ENCODE measurements at places on chromosomes 1 and 21. TPM values are rescaled to one million over a fixed set of nuclear protein-coding genes. Genes with fewer than 3 reads are reported as not detected.

DNA sequence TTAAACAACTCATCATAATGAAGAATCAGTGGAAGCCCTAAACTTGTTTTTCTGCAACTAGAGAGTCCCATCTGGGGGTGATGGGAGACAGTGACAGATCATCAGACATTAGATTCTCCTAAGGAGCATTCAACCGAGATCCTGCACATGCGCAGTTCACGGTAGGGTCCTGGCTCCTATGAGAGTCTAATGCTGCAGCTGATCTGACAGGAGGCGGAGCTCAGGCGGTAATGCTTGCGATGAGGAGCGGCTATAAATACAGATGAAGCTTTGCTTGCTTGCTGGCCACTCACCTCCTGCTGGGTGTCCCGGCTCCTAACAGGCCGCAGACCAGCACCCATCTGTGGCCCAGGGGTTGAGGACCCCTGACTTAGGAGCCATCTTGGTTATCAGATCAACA is 247.2 kb downstream of the FMN2 start:
- H3K36me3 ChIP-seq: no peaks in the 10 kb centered on the region
- H3K27me3 ChIP-seq: no peaks in the 10 kb centered on the region
- H3K4me1 ChIP-seq: no peaks in the 10 kb centered on the region
- H3K4me3 ChIP-seq: no peak overlapping the region
- no peak for DNase-seq

DNA sequence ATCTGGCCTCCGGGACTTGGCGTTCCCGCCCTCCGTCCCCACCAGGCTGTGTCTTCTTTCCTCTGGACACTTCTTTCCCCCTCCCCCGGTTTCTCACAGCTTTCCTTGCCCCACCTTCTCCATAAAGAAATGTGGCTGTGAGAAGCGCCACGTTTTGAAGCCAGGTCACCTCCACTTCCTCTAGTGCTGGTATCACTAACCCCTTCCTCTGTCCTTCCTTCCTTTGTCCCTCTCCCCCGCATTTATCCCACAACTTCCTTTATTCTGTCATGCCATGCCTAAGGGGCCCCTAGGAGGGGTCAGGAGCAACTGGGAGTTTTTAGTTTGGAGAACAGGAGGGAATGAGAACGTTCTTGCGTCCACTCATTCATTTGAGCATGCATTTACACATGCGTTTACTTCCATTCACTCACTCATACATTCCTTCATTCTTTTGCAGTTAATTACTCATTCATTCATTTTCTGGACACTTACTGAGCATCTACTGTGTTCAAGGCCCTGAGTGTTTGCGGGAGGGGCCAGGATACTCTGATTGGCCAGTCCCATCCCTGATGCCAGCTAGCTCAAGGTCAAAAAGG is 5.0 kb upstream of the ACOT11 start:
- peak overlapping the region; percentile 47 for H3K4me3 ChIP-seq
- H3K27me3 ChIP-seq: no peaks in the 10 kb centered on the region
- H3K36me3 ChIP-seq: no peaks in the 10 kb centered on the region
- peak overlapping the region; percentile 75 for H3K27ac ChIP-seq

DNA sequence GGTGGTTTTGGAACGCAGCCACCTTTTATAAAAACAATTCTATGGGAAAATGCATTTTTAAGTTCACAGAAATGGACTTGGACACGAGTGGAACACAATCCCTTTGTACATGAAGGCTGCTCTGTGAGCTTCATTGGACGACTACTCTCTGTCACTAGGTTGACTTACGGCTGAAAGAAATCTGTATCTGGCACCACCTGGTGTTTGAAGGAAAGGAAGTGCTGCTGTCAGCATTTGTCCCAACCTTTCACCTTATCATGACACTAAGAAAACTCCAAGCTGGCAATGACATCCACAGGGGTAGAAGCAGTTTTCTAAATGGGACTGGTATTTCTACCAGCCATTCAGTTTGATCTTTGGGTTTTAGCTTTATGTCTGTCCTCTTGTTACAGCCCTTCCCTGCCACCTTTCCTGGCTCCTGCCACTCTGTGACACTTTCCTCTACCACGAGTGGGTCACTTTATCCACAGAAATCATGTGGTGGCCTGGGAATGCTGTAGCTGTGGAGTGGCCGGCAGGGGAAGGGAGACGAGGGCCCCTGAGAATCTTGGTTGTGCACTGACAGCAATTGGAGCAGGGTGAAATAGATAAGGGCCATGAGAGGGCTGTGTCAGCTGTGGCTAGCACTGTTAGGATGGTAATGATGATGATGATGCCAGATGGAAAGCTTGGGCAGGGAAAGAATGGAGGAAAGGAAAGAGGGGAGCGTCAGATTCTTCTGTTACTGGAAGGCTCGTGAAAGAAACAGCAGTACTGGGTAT is 85.2 kb downstream of the TBX19 start:
- H3K4me1 ChIP-seq: no peaks in the 10 kb centered on the region
- no peaks in the 10 kb centered on the region for H3K36me3 ChIP-seq
- no peak overlapping the region for H3K4me3 ChIP-seq
- DNase-seq: no peak

- H3K4me3 ChIP-seq: no peak overlapping the region
- peaks cover 23% of the 10 kb centered on the region for H3K27me3 ChIP-seq
- no peaks in the 10 kb centered on the region for H3K4me1 ChIP-seq
- no peak overlapping the region for H3K27ac ChIP-seq
- no peaks in the 10 kb centered on the region for H3K36me3 ChIP-seq
These were observed 341.2 kb downstream of the PTPRU start for GRCh38 chr1:29577512-29577911.

- H3K27me3 ChIP-seq: no peaks in the 10 kb centered on the region
- no peak for DNase-seq
- H3K36me3 ChIP-seq: no peaks in the 10 kb centered on the region
- H3K27ac ChIP-seq: no peak overlapping the region
- no peaks in the 10 kb centered on the region for H3K4me1 ChIP-seq
These were observed 72.5 kb downstream of the SYDE2 start for GRCh38 chr1:85128316-85128715.

- H3K4me1 ChIP-seq: peaks cover 6% of the 10 kb centered on the region
- no peaks in the 10 kb centered on the region for H3K27me3 ChIP-seq
- H3K27ac ChIP-seq: no peak overlapping the region
These were observed 55.6 kb downstream of the NKAIN1 start for GRCh38 chr1:31183927-31184554.

DNA sequence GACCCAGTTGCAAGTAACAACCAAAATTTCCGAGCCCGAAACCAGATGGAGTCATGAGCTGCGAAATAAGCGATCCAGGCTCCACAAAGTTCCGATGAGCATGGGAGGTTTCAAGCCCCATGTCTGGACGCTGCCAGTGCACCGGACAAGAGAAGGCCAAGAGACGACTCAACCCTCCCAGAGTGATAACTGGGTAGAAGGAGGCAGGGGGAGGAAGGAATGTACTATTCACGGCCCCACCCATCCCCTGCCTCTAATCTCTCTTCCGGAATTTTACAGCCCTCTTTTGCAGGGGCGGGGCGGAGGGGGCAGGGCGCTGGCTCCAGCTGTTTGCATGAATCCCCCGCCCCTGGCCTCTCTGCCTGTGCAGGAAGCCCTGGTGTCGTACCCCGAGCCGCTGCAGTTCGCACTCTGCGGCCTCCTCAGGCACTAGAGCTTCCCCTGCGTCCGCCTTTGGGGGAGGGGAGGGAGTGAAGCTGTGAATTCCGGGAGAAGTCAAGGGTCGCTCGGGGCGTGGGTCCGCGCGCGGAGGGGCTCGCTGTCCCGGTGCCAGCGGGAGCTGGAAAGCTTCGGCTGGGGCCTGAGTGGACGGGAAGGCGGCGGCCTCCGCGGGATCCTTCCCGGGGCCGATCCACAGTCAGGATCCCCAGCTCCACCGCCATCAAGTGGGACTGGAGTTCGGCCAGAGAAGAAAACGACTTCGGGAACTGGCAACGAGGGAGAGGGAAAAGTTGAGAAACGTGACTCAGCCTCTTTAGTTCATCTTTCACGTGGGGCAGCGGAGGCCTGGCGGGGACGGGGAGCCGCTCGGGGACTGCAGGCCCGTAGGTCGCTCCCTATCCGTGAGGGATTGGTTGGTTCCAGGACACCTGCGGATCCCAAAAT is 6.3 kb upstream of the PTP4A2 start:
- no peaks in the 10 kb centered on the region for H3K36me3 ChIP-seq
- H3K4me3 ChIP-seq: peak overlapping the region; percentile 48
- H3K27ac ChIP-seq: peak overlapping the region; percentile 93
- peak; percentile 54 for DNase-seq
- H3K4me1 ChIP-seq: no peaks in the 10 kb centered on the region
- no peaks in the 10 kb centered on the region for H3K27me3 ChIP-seq

FCRL3 gene
- 0.15 TPM for total RNA-seq

RIPPLY3 gene
- 0.16 TPM for total RNA-seq

GPR137B gene
- total RNA-seq: 25.6 TPM

FMN2 gene
- 4.2 TPM for total RNA-seq
